ENCODE measurements at places on chromosomes 2 and 18. TPM values are rescaled to one million over a fixed set of nuclear protein-coding genes. Genes with fewer than 3 reads are reported as not detected.

- no peak for DNase-seq
These were observed 59.5 kb downstream of the ABCG8 start for GRCh38 chr2:43898134-43898837.

DNA sequence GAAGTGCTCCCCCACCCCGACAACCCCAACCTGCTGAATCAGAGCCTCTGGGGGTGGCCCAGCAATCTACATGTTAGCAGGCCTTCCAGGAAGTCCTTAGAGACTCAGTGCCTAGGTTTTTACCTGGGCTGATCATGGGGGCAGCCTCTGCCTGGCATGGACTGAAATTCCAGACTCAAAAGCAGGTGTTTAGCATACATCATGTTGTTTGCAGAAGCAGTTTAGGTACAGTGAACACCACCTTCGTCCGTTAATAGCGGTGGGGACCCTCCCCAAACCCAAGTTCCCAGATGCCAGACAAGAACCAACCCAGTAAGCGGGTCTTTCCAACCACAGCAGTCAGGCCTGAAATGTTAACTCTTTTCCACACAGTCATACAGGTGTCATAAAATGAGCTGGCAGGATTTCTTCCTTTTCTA lies 26.4 kb upstream of the GALR1 start:
- no peak for DNase-seq

- no peak for DNase-seq
These were observed 2.5 kb downstream of the REL start for GRCh38 chr2:60883896-60884295.

DNA sequence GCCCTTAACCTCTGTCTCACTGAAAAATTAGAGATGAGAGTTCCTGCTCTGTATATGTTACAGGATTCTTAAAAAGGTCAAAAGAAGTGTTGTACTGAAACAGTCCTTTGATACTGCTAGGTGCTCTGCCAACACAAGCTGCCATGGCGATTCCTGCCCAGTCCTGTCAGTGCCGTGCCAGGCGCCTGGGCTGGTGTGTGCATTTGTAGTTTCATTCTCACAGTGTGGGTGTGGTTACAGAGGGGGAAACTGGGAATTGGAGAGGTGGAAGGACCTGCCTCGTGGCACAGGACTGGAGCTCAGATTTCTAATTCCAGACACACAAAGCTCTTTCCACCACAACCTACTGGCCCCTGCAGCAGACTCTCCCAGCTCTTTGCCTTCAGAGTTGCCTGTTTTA lies 122.3 kb upstream of the RAB6C start:
- DNase-seq, result no peak

- no peak for DNase-seq
These were observed 158.6 kb downstream of the PIK3C3 start for GRCh38 chr18:42113529-42114191.

The TMEM169 gene
- 0.22 TPM for total RNA-seq

The HOXD11 gene
- 0.37 TPM for total RNA-seq

The RMDN2 gene
- 32.2 TPM for total RNA-seq

The TEX51 gene
- not detected for total RNA-seq
